ENCODE measurements at places on chromosomes 12 and 14.

- no peak for DNase-seq
These were observed 82.6 kb upstream of the HMGA2 start for GRCh38 chr12:65741656-65742017.

- DNase-seq = no peak
These were observed 767.7 kb downstream of the DIO2 start for GRCh38 chr14:79443602-79444001.

GRCh38 chr12:12721814-12722434, 4.8 kb downstream of the CDKN1B start:
- DNase-seq = no peak

- no peak for DNase-seq
These were observed 11.0 kb downstream of the OR6S1 start for GRCh38 chr14:20630340-20631022.

GRCh38 chr12:95390932-95391331, 83.0 kb upstream of the METAP2 start:
- no peak for DNase-seq

- DNase-seq = no peak
These were observed 654.8 kb upstream of the MIS18BP1 start for GRCh38 chr14:45907782-45908181.

- no peak for DNase-seq
These were observed 184.4 kb upstream of the EEA1 start for GRCh38 chr12:93113317-93114006.

GRCh38 chr14:84885061-84885460, 644.9 kb upstream of the FLRT2 start:
- DNase-seq = no peak

DNA sequence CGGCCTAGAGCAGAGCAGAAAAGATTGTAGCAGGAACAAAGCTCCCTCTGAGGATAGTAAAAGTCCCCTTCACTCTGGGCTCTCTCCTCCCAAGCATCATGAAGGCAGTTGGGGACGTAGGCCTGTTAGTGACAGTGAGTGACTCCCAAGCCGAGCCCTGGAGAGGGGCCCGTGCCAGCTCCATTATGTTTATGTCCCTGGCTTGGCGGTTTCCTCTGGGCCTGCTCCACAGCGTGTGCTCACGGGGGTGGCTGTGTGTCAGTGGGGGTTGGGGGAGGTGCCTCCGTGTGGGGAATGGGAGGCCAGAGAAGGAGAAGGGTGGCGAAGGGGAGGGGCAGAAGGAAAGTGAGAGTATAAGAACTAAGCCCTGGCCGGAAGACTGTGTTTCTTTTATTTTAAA, 170.0 kb upstream of the VASH1 start:
- no peak for DNase-seq

- no peak for DNase-seq
These were observed 137.5 kb upstream of the KRAS start for GRCh38 chr12:25388183-25388582.

DNA sequence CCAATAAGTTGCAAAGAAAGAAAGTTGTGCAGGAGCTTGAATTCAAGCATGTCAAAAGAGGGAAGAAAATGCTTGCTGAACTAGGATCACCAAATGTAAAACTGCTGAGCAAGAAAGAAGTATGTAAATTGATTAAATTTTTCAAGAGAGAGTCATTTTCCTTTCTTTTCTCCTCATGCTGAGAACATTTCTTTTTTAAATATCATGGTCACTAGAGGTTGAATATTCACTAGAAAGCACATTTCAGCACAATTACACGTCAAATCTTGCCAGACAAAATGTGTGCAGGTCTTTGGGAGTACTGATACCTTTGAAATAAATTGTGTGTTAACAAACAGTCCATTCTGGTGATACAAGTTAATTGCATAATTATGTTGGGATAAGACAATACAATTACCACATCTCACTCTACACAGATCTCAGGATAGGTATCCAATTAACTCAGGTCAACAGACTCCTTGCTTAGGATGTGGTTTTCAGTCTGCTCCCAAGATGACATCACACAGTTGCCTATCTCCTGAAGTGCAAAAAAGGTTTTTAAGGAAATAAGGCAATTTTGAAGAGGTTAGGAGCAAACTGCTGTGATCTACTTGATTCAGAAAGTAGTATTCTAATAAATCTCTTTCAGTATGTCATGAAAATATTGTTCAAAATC, 862.2 kb downstream of the RPS29 start:
- no peak for DNase-seq

- no peak for DNase-seq
These were observed 136.7 kb upstream of the SLC35F4 start for GRCh38 chr14:58002618-58003017.

GRCh38 chr12:39003541-39004155, 98.3 kb upstream of the CPNE8 start:
- no peak for DNase-seq

DNA sequence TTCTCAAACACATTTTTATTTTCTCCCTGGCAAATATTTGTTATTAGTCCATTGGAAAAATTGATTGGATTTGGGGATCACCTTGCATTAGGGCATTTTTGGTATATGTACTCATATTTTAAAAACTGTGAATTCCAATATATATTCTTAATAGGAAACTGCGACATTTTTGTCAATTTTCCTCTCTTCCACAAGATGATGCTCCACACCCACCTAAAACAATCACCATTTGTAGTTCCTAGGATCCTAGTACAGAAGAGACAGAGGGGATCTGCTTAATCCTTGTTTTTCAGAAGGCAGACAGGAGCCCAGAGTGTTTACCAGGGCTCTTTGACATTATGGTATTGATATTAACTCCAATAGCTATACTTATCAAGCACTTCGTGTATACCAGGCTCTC, 22.8 kb upstream of the OASL start:
- DNase-seq = no peak

DNA sequence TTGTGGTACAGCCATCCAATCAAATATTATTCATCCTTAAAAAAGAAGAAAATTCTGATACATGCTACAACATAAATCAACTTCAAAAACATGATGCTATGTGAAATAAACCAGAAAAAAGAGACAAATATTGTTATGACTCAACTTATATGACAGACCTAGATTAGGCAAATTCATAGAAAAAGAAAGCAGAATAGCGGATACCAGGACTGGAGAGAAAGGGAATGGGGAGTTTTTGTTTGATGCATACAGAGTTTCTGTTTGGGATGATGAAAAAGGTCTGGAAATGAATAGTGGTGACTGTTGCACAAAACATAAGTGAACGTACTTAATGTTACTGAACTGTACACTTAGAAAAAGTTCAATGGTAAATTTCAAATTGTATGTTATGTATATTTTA, 82.3 kb downstream of the SPPL3 start:
- DNase-seq = no peak

DNA sequence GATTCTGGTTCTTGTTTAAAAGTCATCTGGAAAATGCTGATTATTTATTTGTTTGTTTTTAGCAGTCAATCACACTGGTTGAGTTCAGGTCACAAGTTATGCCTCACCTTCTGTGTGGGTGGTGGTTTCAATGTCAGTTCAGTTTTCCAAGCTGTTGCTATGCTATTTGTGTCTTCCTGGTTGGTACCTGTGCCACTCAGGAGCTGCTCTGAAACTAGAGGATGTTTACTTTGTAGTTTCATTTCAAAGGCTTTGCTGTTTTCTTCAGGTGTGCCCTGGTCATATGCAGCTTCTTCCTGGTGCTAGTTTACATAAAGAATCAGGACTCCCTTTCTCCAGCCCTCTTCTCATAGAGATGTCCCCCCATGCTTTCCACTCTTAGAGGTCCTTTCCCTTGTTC, 75.7 kb upstream of the PPP4R3A start:
- DNase-seq = no peak

All from NCI-H345 (cell line).